AML-193 (cell line): ENCODE measurements at places on chromosomes 12 and 14.

- no peak for DNase-seq
These were observed 19.3 kb downstream of the ZNF641 start for GRCh38 chr12:48331399-48331798.

DNA sequence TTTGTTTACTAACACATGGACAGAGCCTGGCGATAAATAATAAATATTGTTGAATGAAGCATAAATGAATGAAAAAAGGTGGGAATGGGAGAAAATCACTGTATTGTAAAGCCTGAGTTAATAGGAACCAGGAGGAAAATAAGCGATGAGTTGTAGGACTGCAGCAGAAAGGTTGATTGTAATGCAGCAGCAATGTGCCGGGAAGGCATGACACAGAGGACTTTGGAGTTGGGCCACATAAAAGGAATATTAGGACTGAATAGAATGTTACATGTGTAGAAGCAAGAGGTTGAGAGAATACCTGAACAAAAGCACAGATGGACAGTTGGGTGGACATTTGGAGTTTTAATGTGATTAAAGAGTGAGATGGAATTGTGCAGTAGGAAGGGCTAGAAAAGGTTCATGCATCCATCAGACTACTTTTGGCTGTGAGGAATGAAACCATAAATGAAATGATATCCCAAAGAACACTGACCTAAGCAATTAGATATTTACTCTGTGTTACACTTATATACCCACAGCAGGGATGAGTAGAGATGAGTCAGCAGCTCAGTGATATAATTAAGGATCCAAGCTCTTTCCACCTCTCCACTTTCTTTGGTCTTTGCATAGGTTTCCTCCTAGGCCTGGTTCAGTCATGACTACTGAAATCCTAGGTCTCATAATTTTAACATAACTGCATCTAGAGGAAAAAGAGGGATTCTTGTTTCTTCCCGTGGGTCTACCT lies 55.4 kb downstream of the CCER1 start:
- DNase-seq = no peak

GRCh38 chr14:19873178-19873577 lies 1.8 kb upstream of the OR4K2 start:
- DNase-seq = no peak

DNA sequence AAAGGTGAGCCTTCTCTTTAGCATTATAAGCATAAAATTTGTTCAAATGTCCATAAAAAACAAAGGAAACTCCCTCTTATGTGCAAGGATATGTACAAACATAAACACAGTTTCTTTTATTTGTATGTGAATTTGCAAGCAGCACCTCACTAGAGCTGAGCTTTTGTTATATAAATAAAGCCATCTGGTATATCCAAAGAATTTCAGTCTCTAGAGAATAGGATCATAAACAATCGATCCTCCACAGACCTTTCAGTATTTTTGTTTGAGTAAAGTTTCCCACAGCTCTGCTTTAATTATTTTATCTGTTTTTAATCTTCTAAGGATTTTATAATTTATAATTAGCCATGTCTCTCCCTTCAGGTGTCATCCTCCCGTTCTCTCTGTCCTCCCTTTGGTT lies 89.2 kb downstream of the OTOGL start:
- DNase-seq = no peak

DNA sequence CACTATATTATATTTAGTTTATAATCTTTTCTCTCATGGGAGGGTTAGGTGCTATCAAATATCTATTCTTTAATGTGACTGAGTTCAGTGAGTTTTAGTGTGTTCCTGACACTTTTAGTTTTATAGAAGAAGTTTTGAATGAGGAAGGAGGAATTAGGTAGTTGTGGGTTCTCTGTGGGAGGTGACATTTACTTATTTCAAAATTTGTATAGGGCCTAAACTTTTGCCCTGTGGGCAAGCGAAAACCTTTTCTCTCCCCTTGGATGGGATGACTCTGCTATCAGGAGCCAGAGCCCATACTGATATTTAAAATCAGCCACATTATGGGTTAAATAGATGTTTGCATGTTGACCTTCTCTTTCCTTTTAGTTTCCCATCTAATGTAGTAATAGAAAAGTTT lies 43.6 kb downstream of the SPATS2 start:
- DNase-seq = no peak

- DNase-seq = no peak
These were observed 41.7 kb upstream of the RIN3 start for GRCh38 chr14:92471919-92472318.

GRCh38 chr14:24612196-24612595 lies 2.7 kb upstream of the GZMH start:
- no peak for DNase-seq

- DNase-seq = no peak
These were observed 58.7 kb downstream of the ST8SIA1 start for GRCh38 chr12:22275843-22276242.

- DNase-seq = no peak
These were observed at the start of gene HSPB8 for GRCh38 chr12:119178544-119179334. TSS of gene HSPB8 (plus strand) at chr12:119178931. CDS start at chr12:119179313, 382 bp downstream.

GRCh38 chr14:102584871-102585869 lies 7.3 kb upstream of the RCOR1 start:
- DNase-seq = no peak

GRCh38 chr12:67086116-67086515 lies 183.0 kb upstream of the CAND1 start:
- no peak for DNase-seq

- DNase-seq = no peak
These were observed 22.7 kb upstream of the MGST1 start for GRCh38 chr12:16324772-16325171.

- DNase-seq = no peak
These were observed 6.4 kb upstream of the HOXC11 start for GRCh38 chr12:53966385-53967133.

DNA sequence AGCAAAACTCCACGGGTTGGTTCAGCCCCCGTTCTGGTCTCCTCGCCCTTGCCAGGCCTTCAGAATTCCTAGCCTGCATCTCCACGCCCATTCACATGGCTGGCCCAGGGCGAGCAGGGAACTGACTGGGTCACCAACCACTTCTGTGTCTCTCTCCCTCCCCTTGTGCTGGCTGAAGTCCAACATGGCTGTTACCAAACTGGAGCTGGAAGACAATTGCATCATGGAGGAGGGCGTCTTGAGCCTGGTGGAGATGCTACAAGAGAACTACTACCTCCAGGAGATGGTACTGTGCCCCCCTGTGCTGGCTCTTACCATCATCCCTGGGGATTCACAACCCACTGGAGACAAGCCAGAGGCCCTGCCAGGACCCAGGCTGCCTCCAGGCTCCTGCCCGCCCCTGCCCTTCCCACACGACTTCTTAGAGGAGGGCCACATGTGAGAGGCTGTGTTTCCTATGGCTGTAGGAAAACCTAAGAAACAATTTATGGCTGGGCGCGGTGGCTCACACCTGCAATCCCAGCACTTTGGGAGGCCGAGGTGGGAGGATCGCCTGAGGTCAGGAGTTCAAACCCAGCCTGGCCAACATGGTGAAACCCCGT lies 9.9 kb downstream of the LRRC74A start:
- no peak for DNase-seq

- DNase-seq = no peak
These were observed 13.7 kb downstream of the FGF6 start for GRCh38 chr12:4431866-4432265.

DNA sequence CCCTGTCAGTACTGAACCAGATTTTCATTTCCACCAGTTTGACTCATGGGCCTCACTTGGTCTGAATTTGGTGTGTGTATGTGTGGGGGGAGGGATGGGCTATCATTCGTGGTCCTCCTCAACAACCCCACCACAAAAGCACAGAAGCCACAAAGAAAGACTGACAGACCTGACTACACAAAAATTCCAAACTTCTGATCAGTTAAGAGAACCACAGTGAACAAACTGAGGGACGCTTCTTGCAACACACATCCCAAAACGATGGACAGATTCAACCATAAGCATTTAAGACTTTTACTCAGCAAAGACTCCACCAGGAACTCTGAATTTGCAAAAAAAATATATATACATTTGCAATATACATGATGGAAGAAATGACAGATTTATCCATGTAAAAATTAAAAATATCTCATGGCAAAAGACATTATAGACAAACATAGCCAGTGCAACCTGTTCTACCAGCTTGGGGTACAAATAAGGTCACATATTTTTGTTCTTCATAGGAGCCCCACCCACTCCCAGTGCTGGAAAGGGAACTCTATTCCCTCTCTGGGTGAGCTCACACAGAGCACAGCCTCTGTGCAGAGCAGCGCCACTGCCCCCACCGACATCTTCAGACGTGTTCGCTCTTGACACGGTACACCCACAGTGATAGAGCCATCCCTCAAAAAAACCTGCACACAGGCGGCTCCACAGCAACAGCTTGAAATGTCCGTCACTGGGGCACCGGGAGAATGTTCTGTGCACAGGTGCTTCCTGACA lies 49.7 kb downstream of the JAG2 start:
- no peak for DNase-seq
